ENCODE measurements at places on chromosomes 5 and 9.

- DNase-seq, result no peak
Measured at GRCh38 chr5:38789134-38789533, 56.7 kb upstream of the OSMR start.

DNA sequence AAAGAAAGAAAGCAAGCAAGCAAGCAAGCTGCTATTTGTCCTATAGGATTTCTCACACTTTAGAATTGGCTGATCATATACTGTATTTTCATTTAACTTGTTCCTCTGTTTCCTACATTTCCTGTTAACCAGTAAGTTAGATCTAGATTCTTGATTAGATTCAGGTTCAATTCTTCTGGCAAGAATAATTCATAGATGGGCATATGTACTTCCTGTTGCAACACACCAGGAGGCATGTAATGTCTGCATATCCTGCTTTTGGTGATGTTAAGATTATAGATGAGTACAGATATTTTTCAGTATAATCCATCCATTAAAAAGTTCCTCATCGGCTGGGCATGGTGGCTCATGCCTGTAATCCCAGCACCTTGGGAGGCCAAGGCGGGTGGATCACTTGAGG lies 10.8 kb upstream of the KIF27 start:
- DNase-seq, result no peak

DNA sequence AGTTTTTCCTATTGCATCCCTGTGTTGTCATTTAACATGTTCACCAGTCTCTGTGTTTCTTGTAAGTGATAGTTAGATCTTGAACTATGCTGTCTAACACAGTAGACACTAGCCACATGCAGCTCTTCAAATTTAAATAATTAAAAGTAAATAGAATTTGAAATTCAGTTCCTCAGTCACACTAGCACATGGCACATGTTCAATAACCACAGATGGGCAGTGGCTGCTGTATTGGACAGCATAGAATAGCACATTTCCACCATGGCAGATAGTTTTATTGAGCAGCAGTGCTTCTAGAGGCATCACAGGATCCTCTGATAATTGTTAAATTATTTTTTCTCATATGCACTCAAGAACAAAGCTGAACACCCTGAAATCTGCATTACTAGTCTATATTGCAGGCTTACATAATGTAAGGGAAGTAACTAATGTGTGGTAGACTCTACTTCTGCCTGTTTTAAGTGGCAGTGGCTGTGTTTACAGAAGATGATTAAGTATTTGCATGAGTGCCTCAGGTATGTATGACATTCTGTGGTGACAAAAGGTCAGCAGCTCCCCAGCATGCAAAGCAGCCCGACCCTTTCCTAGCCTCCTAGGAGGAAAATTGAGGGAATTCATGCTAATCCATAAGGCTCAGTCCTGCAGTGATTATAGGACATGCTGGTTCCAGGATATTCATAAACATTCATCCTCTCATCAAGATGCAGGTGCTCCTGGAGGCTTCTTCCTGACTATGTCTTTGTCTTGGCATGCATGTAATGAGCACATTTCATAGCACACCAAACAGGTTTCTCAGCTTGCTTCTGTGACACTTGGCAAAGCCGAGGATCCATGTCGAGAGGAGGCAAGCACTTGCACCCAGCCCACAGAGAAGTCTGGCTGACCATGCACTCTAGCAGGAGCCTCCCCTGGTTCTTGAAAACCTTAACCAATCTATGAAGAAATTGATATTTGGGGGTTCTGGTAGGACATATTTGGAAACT lies 45.5 kb downstream of the SH3RF2 start:
- DNase-seq, result no peak

DNA sequence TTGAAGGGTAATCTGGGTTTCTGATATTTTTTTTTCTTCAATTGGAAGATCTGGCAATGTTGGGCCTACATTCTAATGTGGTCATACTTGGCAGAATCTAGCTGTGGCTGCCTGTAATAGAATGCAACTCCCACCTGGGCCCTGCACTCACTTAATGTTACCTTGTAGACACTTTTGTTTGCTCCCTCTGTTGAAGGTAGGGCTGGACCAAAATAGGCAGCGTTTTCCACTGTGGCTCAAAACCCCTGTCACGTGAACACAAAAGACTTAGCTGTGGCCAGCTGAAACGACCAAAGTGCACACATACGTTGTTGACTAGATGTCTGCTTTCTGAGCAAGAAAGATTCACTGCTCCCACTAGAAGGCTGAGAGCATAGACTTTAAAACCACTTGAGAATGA lies 117.6 kb upstream of the HMHB1 start:
- no peak for DNase-seq

DNA sequence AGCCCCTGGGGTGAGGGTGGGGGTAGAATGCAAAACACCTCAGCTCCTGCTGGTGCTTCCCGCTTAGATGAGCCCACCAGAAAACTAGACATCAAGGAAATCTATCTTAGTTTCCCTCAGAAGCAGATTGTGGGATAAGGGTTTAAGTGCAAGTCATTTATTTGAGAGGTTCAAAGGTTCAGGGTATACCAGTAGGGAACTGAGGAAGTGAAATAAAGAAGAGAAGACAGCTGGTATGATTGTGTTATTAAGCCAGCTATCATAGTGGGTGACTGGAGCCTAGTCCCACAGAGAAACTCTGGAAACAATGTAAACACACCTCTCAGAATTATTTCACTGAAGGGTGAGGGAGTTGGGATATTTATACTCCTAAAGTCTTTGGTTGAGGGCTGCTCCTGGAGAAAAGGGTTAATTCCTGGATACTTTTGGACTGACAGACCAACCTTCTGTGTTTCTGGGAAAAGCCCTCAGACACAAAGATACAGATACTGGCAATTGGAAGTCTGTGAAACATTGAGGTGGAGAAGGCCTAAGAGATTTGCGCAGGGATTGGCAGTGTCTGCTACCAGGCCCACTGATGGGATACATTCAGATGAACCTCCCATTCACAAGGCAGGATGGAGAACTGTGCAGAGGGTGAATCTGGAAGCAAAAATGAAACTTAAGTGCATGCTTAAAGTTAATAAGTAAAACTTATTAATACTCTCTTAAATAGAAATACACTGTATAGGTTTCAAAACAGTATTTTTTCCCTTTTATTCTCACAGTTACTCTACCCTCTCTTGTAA lies 6.4 kb upstream of the DCTN4 start:
- DNase-seq, result no peak

DNA sequence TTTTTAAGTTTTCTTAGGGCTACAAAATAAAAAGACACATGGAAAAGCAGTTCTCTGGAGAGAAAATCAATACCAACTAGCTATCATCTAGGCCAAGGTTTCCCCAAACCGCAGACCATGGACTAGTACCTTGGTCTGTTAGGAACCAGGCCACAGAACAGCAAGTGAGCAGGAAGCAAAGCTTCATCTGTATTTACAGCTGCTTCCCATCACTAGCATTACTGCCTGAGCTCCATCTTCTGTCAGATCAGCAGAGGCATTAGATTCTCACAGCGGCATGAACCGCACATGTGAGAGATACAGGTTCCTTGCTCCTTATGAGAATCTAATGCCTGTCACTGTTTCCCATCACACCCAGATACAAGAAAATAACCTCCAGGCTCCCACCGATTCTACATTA lies 1907.6 kb upstream of the ACO1 start:
- no peak for DNase-seq

GRCh38 chr5:148720257-148720656 lies 65.9 kb upstream of the HTR4 start:
- no peak for DNase-seq

DNA sequence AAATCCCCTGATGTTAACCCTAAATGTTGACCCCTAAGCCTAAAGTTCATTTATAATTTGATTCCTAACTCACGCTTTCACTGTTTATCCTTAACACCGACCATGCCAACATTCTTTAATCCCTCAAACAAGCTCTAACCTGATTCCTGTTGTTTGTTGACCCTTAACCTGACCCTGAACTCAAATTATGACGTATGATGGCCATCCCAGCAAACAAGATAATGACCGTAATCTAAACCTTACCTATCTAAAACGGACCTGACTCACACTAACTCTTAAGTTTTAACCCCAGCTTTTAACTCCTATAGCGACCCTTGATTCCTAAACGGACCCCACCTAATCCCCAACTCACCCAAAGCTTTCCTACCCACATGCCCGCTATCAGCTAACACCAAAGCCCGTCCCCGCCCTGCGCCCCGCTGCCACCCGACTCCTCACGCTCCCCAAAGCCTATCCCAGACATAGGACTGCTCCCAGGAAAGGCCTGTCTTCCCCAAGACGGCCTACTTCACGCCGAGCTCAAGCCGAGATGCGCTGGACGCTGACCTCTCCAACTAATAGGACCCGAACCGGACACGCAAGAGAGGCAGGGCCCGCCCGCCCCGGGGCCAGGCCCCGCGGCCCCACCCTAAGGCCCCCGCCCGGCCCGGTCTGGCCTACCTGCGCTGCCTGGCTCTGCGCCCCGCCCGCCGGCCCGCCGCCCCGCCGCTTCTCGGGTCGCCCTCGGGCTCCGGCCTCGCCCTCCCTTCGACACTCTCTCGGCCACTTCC lies 395 bp downstream of the TLN1 start:
- DNase-seq, result no peak

GRCh38 chr9:130157079-130157478 lies 15.1 kb upstream of the NCS1 start:
- DNase-seq, result no peak

- DNase-seq, result no peak
Measured at GRCh38 chr5:62771341-62771740, 192.7 kb downstream of the LRRC70 start.

DNA sequence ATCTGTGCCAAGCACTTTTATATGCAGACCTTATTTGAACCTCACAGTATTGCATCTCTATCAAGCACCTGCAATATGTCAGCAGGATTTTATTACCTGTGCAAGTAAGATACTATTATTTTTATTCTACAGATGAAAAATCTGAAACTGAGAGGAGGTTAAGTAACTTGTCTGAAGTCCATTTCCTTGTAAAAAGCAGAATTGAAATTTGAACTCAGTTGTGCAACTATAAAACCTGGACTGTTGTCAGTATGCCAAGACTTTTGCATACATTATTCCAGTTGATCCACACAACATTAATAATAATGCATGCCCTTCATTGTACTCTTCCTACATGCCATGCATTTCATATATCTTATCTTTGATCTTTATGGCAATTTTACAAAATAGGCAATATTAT lies 82.2 kb upstream of the BRINP1 start:
- no peak for DNase-seq

DNA sequence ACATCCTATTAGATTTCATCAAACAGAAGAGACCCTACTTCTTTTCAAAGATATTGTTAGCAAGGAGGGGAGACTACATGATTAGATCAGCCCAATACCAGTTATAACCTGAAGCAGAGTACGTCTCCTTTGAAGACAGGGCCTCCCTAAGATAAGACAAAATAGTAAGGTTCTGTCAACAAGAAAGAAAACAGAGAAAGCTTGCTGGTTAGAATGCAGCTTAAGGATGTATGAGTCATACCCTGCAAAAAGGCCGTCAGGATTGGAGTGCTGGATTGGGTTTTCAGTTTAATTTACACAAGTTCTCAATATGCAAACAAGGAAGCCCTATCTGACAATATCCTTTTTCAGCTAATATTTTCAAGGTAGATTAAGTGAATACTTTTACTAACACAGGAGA lies 1581.2 kb upstream of the WWC1 start:
- DNase-seq, result no peak

DNA sequence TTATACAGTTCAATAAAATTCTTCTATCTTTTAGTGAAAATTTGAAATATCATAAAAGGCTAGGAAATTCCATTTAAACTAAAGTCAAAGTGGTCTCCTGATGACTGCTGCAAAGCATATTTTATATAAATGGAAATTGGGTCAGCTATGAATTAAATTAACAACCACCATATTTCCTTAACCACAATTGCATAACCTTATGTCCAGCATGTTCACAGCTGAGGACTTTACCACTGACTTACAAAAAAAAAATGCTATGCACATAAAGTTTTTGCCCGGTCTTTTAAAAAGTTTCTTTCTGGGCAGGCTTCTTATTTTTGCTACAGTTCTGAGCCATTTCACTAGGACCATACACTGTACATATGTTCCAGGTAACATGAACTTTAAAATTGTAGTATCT lies 208.6 kb upstream of the RGMB start:
- no peak for DNase-seq

GRCh38 chr9:36316611-36317317 lies 58.5 kb upstream of the GNE start:
- no peak for DNase-seq

DNA sequence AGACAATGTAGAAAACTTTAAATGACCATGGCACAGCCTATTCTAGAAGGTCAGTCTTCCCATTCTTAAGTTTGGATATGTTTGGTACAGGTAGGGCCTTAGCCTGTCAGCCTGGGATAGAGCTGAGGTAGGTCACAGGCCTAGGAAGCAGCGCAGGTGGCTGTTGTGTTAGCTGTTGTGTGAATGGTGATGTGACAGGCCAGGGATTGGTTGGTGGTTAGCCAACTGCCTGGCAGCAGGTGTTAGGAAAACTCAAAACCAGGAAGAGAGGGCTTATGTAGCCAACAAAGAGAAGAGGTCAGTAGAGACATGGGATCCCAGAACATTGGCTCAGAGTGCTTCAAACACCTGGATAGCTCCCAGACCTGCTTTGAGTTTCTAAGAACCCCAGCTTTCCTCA lies 84.2 kb downstream of the FBXO38 start:
- no peak for DNase-seq

DNA sequence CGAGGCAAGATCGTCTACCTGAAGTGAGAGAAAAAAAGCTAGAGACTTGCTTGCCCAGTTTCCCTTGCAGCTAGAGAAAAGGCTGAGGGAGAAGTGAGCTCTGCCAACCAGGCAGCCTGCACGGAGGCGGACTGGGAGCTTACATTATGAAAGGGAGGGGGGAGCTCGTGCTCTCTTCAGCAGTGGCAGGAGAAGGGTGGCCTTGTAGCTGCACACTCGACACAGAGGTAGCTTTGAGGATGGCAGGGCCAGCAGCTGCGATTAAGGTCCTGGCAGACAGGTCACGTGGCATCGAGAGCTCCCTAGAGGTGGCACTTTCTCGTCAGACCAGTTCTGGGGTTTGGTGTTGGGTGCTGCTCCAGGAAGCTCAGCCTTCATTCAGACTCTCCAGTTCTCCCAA lies 26.7 kb downstream of the APBA1 start:
- DNase-seq, result no peak

- no peak for DNase-seq
Measured at GRCh38 chr5:15008476-15008875, 136.9 kb upstream of the ANKH start.

GRCh38 chr5:149383399-149383798 lies 4.3 kb upstream of the IL17B start:
- DNase-seq, result no peak

GRCh38 chr5:180119031-180119902 lies 47.7 kb upstream of the RNF130 start:
- no peak for DNase-seq

- DNase-seq, result no peak
Measured at GRCh38 chr5:7364226-7364875, 31.6 kb upstream of the ADCY2 start.
